Effector memory CD4-positive, alpha-beta T cell (primary cell): ENCODE measurements at places on chromosomes 1 and 21.

- peak; percentile 36 for DNase-seq
Measured at GRCh38 chr1:67760030-67760821, 73.0 kb downstream of the GNG12 start.

- no peak for DNase-seq
Measured at GRCh38 chr1:174465855-174466254, 18.1 kb downstream of the GPR52 start.

- DNase-seq = no peak
Measured at GRCh38 chr1:47424336-47424982, 8.4 kb downstream of the FOXE3 start.

DNA sequence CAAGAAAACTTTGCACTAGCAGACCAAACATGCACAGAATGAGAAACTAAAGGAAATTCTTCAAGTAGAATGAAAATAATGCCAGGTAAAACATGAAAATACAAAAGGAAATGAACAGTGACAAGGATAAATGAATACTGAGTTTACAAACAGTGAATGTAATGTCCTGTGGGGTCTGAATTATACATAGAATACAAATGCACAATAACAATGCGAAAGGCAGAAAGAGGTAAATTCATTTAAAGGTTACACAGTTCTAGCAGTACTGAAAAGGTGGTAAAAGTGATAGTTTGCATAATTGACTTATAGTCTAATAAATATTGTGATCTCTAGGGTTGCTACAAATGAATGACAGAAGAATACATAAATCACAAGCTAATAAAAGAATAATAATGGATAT, 12.9 kb downstream of the CD55 start:
- DNase-seq = no peak

DNA sequence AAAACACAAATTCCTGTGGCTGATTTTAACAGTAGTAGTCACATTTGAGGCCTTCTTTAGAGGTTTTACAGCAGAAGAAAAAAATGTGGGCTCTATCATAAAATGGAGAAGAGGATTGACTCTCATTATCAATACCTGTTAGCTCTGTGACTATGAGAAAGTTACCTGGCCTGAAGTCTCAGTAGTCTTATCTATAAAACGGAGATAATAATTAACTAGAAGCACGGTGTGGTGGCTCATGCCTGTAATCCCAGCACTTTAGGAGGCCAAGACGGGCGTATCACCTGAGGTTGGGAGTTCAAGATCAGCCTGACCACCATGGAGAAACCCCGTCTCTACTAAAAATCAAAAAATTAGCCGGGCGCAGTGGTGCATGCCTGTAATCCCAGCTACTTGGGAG, 90.4 kb upstream of the PLPPR4 start:
- no peak for DNase-seq

- no peak for DNase-seq
Measured at GRCh38 chr1:153922076-153922971, 448 bp downstream of the GATAD2B start.

DNA sequence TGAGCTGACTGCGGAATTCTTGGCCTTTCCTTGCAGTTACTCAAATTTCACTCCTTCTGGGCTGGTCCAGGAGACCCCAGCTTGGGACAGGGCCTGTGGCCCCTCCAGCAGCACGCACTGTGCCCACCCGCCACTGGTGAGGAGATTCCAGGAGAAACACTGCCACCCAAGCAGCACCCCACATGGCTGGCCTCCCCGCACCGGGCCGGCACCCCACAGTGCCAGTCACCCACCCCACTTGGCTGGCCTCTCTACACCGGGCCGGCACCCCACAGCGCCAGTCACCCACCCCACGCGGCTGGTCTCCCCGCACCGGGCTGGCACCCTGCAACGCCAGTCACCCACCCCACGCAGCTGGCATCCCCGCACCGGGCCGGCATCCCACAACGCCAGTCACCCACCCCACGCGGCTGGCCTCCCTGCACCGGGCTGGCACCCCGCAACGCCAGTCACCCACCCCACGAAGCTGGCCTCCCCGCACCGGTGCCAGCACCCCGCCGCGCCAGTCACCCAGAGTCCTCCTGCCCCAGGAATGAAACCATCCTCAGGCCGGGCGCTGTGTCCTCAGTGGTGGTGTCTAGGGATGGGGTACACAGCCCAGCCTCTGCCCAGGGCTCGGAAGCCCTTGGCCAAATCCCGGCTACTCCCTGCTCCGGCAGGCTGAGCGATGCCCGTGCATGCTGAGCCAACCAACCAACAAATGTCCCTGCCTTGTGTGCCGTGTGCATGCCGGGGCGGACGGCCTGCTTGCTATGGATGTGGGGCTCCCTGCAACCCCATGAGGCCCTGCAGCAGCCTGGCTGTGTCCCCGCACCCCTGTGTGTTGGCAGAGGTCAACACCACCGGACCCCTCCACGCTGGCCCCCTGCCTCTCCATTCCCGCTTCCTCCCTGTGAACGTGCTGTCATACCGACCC, 38.6 kb upstream of the TSPEAR start:
- DNase-seq = no peak

GRCh38 chr1:206456577-206457370, 13.5 kb upstream of the IKBKE start:
- DNase-seq = no peak

DNA sequence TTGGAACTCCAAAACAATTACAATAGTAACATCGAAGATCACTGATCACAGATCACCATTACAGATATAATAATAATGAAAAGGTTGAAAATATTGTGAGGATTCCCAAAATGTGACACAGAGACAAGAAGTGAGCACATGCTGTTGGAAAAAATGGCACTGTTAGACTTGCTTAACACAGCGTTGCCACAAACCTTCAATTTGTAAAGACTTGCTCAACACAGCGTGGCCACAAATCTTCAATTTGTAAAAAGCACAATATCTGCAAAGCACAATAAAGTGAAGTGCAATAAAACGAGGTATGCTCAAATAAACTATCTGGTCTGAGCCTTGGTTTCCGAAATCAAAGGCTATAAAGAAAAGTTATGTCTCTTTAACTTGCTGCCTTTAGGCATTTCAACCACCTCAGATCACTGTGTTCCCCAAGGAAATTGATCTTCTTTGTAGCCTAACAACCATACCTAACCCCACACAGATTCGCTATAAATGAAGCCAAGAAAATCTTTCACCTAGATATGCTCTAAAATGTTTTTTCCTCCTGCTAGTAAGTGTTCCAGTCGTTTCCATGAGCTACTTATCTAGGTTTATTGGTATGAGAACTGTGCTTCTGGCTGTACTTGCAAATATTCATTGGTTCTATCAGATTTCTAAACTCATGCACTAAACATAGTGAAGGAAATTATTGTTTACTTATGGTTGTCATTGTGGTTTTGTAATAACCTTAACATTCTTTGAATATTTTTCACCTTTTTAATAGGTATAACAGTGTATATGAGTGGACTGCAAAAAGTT, 13.1 kb upstream of the LPGAT1 start:
- no peak for DNase-seq

DNA sequence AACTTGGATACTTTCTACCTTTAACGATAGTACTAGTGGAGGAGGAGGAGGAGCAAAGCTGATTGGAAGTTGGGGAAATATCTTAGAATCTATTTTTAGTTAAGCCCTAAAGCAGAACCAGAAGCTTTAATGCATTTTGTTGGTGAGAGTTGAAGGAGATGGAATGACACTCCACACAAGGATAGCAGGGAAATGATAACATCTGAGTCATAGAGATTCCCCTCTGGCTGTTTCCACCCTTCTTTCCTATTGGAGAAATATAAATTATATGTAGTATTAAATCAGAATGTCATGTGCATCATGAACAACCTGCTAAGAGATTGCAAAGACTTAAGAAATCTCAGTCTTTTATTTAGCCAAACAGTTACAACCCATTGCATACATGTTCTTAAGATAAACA, 1357.7 kb downstream of the NCAM2 start:
- no peak for DNase-seq

- DNase-seq = no peak
Measured at GRCh38 chr1:174366946-174367345, 80.8 kb upstream of the GPR52 start.

GRCh38 chr1:226565476-226565875, 16.9 kb downstream of the STUM start:
- DNase-seq = no peak

GRCh38 chr1:108972951-108973350, 9.7 kb upstream of the CLCC1 start:
- DNase-seq = no peak

DNA sequence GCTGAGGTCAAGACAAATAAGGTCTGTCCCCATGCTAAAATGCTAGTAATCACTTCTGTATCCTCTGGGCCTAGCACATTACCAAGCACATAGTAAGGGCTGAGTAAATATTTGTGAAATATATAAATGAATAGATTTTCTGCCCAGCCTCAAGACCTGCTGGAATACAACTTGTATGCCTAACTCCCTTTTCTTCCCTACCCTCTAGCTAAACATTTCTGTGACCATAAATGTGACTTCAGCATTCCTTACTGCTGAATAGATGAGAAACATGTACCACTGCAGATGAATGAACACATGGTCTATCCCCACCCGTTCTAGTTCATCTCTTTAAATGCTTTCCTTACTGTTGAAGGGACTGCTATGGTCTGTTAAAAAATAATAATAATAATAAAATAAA, 209.0 kb upstream of the HOOK1 start:
- no peak for DNase-seq

DNA sequence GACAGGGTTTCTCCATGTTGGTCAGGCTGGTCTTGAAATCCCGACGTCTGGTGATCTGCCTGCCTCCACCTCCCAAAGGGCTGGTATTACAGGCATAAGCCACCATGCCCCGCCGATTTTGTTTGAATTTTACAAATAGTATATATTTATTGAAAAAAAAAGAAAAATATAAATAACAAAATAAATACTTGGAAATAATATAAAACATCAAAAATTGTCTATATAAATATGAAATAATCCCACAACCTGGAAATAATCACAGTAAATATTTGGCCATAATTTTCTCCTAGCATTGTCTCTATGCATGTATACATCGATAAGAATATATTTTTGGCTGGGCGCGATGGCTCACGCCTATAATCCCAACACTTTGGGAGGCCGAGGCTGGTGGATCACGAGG, 2.7 kb upstream of the PLOD1 start:
- DNase-seq = no peak

GRCh38 chr1:909861-910310, 13.8 kb upstream of the SAMD11 start:
- DNase-seq = no peak

DNA sequence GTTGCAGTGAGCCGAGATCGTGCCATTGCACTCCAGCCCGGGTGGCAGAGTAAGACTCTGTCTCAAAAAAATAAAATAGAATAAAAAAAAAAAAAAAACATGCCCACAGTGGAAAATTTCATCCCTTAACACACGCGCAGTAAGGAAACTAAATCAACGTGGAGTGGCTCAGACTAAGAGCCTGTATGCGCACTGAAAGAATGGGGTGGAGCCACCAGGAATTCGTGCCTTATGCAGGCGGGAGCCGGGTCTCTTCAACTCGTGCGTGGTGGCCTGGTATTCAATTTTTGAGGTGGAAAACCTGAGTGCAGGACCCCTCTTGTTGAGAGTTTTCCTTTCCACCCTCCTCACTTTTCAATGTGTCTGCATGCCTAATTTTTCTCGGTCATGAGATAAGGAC, 22.1 kb upstream of the CREG1 start:
- no peak for DNase-seq

DNA sequence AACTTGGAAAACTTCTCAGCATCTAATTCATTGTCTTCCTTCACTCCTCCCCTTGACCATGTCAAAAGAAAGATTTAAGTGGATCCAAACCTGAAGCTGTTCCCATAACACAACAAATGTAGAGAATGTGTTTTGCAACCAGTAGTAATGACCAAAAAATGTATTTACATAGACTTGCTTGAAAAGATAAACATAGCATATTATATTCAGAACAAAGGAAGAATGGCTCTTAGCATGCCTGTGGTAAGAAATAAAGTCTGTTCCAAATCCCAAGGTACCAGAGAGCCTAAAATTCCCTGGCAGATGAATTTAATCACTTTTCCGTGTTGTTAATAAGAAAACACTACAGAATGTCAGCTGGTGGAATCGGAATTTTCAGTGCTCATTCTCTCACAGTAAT, 36.8 kb downstream of the FMO3 start:
- no peak for DNase-seq
